Nephron progenitor cell (in vitro differentiated cells): ENCODE measurements at places on chromosomes 1 and 21.

DNA sequence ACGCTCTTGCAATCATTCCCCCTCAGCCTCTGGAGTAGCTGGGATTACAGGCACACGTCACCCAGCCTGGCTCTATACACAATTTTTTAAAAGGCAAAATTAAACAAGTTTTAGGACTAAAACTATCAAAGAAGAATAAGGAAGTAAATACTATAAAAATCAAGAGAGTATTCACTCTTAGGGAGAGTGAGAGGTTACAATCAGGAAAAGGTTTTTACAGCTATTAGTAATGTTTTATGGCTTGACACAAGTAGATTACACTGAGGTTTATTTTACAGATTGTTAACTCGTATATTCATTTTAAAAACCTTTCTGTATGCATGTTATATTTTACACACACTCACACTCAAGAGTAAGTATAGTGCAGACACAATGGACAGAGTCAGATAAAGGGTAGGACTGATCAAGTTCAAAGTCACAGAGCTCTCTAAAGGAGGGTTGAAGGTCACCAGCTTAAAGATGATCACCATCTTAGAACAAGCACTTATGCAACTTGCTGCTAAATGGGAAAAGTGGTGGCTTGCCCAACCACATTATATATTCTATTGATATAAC lies 77.9 kb upstream of the MAN1A2 start:
- no peak for DNase-seq

DNA sequence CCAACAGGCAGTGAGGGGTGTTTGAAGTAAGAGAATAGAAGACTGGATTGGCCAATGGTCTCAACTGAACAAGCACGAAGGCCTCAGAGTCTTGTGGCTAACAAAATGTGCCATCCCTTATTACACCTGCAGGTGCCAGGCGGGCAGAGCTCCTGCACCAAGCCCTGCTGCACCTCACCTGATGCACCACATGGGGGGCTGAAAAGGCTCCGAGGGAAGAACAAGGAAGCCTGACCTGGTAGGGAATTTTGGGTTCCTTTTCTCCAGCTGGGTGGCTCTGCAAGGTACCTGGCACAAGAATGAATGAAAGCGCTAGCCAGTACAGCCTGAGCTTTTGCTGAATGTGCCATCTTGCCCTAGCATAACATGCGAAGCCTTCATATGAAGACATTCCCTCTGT lies 9.7 kb downstream of the HSD3B1 start:
- no peak for DNase-seq

GRCh38 chr1:169129109-169129784 lies 22.8 kb downstream of the ATP1B1 start:
- DNase-seq: no peak

- no peak for DNase-seq
Observed at GRCh38 chr1:47507144-47507543, 69.3 kb downstream of the FOXD2 start.

DNA sequence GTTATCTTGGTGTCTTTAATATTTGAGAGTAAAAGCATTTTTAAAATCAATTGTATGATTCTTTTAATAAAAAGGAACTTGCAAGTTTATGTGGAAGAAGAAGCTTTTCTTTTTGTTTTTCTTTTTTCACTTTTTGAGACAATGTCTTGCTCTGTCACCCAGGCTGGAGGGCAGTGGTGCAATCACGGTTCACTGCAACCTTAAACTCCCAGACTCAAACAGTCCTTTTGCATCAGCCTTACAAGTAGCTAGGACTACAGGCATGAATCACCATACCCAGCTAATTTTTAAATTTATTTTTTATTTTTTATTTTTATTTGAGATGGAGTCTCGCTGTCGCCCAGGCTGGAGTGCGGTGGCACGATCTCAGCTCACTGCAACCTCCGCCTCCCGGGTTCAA lies 34.1 kb downstream of the CMPK1 start:
- no peak for DNase-seq

DNA sequence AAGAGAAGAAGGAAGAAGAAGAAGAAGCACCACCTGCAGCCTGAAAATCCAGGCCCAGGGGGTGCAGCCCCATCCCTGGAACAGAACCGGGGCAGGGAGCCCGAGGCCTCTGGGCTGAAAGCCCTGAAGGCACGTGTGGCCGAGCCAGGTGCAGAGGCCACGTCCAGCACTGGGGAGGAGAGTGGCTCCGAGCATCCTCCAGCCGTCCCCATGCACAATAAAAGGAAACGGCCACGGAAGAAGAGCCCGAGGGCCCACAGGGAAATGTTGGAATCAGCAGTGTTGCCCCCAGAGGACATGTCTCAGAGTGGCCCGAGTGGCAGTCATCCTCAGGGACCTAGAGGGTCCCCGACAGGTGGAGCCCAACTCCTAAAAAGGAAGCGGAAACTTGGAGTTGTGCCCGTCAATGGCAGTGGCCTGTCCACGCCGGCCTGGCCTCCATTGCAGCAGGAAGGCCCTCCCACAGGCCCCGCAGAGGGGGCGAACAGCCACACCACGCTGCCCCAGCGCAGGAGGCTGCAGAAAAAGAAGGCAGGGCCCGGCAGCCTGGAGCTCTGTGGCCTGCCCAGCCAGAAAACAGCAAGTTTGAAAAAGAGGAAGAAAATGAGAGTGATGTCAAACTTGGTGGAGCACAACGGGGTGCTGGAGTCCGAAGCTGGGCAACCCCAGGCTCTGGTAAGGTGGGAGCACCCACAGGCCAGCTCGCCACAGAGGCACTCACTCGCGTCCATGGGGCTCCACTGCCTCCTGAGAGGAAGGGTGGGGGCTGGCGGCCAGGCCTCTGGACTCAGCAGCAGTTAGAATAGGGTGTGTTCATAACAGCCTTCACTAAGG lies 28.4 kb downstream of the RRP1B start:
- no peak for DNase-seq

DNA sequence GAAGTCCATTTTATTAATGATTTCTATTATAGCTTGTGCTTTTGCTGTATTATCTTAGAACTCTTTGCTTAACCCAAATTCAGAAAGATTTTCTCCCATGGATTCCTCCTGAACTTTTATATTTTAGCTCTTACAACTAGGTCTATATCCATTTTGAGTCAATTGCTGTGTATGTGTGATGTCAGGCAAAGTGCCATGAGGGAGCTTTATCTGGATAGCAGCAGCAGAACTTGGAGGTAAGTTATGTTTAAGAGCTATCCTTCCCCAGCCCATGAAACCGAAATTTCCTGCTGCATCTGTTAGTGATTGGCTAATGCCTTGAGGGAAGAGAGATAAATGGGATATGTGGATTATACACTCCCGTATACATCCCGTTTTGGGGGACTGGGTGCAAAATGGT lies 29.9 kb downstream of the ADAM30 start:
- DNase-seq: no peak

DNA sequence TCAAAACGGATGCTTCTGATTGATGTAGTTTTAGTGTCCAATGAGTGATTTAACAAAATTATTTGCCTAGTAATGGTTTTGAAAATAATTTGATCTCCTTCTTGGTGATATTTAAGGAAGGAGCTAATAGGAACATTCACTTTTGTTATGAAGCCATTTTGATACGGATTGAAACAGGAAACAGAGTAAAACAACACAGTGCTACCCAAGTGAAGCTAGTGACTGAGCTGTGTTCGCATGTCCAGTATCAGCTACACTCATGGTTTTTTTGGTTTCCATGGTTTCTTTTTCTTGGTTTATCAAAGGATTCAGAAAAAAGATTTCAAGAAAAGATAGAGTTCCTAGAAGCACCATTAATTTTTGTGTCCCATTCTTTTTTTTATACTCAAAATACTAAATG lies 40.1 kb upstream of the PLEKHO1 start:
- DNase-seq: no peak

DNA sequence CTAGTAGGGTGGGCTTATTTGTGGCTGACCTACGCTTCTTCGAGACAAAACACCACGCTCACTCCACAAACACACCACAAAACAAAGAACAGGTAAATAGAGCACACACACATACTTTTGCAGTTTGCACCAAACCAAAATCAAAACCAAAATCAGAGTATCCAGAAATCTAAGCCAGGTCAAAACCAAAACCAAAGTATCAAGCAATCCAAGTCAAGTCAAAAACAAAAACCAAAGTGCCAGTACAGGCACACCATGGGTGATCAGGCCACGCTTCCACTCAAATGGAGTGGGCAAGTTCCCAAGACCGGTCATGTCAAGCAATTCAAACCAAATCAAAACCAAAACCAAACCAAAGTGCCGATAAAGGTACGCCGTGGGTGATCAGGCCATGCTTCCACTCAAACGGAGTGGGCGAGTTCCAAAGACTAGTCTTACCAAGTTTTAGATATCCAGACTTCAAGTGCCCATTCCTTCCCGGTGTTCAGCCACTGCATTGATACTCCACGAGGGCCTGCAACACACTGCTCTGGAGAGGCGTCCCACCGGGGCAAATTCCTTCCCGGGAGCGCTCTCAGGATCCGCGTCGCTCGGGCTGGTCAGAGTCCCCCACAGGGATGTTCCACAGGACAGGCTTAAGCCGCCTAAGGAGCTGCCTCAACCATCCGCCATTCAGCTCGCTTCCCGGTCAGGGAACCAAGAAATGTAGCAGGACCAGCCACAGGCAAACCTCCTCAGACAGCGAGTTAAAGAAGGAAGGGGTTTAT lies 169.1 kb downstream of the CDC7 start:
- DNase-seq: no peak

GRCh38 chr1:9900142-9901043 lies 9.7 kb downstream of the CTNNBIP1 start:
- no peak for DNase-seq

- DNase-seq: no peak
Observed at GRCh38 chr1:208077232-208078075, 166.5 kb upstream of the CD34 start.

GRCh38 chr1:210536254-210536961 lies 207.7 kb downstream of the HHAT start:
- DNase-seq: no peak

- no peak for DNase-seq
Observed at GRCh38 chr1:30232288-30232899, 491.0 kb downstream of the MATN1 start.

DNA sequence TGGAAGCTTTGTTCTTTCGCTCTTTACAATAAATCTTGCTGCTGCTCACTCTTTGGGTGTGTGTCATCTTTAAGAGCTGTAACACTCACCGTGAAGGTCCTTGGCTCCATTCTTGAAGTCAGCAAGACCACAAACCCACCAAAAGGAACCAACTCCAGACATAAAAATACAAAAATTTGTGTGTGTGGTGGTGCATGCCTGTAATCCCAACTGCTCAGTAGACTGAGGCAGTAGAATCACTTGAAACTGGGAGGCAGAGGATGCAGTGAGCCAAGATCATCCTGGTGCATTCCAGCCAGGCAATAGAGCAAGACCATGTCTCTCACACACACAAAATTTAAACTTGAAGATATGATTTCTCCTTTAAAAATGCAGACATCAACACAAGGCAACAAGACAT lies 1431.7 kb upstream of the B3GALT2 start:
- no peak for DNase-seq

- DNase-seq: no peak
Observed at GRCh38 chr1:240732390-240732789, 120.4 kb upstream of the GREM2 start.

GRCh38 chr1:110727246-110727645 lies 52.5 kb upstream of the KCNA3 start:
- DNase-seq: no peak

- DNase-seq: no peak
Observed at GRCh38 chr21:23223882-23224281, 2225.7 kb downstream of the NCAM2 start.
